ENCODE measurements at places on chromosomes 2 and 18.

DNA sequence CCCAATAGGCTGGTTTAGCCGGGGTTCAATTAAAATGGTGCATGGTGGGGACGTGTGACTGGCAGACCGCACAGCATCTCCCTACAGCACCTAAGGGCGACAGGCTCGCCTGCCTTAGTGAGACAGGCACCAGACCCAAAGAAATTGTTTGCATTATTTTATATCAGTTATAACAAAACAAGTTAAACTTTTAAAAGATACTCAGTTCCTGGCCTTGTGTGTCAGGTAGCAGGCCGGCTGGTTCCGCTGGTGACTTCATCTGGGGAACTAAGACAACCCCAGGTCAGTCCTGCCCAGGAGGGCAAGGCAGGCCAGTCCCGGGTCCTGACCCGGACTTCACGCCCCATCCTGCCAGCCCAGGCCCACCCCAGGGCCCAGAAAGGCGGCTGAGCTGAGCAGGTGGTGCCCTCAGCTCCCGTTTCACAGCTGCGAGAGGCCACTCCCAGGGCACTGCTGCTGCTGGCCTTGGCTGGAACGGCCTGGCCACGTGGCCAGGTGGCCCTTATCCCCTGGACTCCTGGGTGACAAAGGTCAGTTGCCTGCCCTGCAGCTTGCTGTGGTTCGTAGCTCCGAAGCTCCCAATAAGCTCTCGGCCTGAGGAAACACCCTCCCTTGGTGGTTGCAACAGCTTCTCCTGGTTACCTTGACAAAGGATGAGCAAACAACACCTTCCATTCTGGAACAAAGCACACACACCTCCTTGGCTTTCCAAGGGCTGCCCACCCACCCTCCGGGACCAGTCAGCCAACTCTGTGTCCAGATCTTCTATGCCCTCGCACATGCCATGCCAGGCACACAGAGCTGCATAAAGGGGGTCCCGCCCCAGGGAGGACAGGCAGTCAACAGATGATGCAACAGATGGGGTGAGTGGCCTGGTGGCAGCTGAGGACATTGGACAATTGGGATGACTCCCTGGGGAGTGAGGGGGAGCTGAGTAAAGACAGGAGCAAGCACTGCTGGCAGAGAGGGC lies 11.3 kb upstream of the AGXT start:
- DNase-seq: no peak

GRCh38 chr18:78736015-78736690 lies 243.5 kb upstream of the SALL3 start:
- DNase-seq: no peak

- no peak for DNase-seq
Observed at GRCh38 chr2:181042706-181043105, 62.3 kb downstream of the UBE2E3 start.

DNA sequence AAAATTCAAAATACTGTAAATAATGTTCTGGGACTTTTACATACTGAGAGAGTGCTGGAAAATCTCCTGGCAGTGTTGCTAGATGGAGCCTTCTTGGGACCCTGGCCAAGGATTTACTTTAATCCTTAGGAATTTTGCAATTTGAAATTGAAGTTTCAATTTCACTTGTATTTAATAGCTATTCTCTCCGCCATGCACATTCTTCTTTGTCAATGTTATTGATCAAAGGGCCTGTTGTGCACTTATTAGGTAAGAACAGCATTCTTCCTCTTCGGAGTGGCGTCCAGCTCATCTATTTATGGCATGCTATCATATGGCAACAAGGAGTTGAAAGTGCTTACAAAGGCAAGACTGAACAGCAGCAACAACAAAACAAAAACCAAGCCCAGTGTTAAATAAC lies 40.1 kb upstream of the SOS1 start:
- DNase-seq: no peak

- DNase-seq: no peak
Observed at GRCh38 chr2:33530690-33531548, 54.5 kb downstream of the RASGRP3 start.

- DNase-seq: no peak
Observed at GRCh38 chr2:15425712-15426111, 135.4 kb downstream of the NBAS start.

- DNase-seq: no peak
Observed at GRCh38 chr2:32008805-32009515, 1.8 kb downstream of the MEMO1 start.

DNA sequence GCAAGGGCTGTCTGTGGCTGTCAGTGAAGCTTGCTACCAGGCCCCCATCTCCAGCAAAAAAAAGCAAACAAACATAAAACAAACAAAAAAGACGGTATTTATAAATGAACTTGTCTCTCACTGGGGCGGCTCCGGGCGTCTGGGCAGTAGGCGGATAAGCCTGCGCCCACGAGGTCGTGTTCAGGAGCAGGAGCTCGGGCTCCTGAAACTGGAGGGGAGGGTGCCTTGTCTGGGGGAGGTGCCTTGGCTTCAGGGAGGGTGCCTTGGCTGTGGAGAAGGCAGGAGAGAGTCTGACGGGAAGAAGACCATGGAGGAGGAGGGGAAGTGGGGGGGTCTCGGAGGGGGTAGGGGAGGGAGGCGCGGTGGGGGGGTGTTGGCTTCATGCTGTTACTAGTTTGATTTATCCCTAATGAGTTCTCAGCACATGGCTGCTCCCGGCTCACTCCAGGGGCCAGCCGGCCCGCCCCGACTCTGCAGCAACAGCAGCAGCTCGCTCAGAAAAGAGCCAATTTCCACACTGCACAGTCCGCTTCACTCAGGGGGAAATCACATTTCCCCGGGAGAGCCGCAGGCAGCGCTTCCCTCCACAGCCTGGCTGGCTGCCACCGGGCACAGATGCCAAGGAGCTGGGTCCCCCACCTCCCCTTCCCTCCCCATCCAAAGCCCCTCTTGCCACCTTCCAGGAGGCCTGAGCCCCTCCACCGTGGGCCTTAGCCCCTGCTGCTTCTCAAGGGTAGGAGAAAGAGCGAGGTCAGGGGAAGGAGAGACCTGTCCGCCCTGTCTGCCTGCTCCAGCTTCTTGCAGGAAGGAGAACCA lies 38.7 kb downstream of the PSD4 start:
- DNase-seq: no peak

GRCh38 chr2:121346407-121346806 lies 61.4 kb upstream of the TFCP2L1 start:
- DNase-seq: no peak

DNA sequence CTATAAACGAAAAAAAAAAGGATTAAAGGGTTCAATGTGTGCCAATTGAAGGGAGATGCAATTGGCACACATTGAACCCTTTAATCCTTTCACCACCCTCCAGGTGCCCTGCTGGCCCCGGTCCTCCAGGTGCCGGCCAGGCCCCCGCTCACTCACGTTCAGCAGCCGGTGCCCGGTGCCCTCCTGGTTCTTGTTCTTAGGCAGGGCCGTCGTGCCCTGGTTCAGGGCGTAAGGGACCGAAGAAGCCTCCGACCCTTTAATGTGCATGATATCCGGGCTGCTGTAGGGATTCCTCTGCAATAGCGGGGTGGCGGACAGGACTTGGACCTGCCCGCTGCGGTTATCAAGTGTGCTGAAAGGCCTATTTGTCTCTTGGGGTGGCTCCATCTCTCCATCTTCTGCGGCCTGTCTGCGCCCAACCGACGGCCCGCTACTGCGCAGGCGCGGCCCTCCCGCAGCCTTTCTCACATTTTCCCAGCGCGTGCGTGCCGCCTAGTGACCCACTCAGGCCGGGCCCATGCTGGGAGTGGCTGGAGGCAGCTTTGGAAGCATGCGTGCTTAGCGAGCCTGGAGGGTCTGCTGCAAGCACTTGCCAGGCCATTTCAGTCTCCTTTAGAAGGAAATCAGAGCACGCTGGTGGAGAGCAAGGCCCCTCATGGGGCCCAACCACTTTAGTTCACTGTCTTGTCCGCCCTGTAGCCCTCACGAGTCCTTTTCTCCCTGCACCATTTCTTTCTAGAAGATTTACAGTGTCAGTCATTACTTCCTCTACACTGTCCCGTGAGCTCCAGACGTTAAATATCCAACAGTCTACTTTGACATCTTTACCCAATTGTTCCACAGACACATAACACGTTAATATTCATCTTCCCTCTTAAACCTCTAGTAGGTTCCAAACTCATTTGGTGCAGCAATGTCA lies 24.3 kb downstream of the TMEM237 start:
- DNase-seq: no peak

GRCh38 chr2:183253441-183254130 lies 129.3 kb downstream of the NUP35 start:
- no peak for DNase-seq

- no peak for DNase-seq
Observed at GRCh38 chr18:45730832-45731575, 7.0 kb downstream of the SLC14A1 start.

All from T-helper 9 cell (primary cell).